ENCODE measurements at places on chromosomes 12 and 14. TPM values are rescaled to one million over a fixed set of nuclear protein-coding genes. Genes with fewer than 3 reads are reported as not detected.

The ESPL1 gene
- 15.2 TPM for total RNA-seq

The TSPAN11 gene
- total RNA-seq, result not detected

The DLGAP5 gene
- 44.8 TPM for total RNA-seq

The LRFN5 gene
- total RNA-seq, result not detected

The TSPAN19 gene
- total RNA-seq, result 0.55 TPM

The BCL2L14 gene
- not detected for total RNA-seq

The RIN3 gene
- 4.2 TPM for total RNA-seq

The TAS2R31 gene
- 0.39 TPM for total RNA-seq

The DYNC1H1 gene
- 273 TPM for total RNA-seq

The WIF1 gene
- total RNA-seq, result not detected
